GM18507 (cell line): ENCODE measurements at places on chromosomes 5 and 9.

DNA sequence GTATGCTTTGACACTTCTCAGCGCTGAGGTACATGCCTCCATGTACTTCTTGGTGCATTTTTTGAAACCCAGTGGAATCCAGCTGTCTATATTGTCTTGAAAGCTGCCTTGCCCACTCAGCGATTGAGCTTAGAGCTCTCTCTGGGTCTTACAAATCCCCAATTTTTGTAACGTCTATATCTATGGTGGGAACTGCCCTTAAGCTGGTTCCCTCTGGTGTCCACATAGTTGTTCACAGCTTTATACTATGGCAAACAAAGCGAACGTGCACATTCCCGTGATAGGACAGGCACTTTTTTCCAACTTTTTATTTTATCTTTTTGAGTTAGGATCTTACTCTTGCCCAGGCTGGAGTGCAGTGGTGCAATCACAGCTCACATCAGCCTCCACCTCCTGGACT is 20.9 kb downstream of the CDHR2 start:
- no peak for DNase-seq

GRCh38 chr5:159217236-159217635 is 7.9 kb upstream of the RNF145 start:
- no peak for DNase-seq

GRCh38 chr5:142686210-142686734 is 382 bp upstream of the FGF1 start:
- no peak for DNase-seq

DNA sequence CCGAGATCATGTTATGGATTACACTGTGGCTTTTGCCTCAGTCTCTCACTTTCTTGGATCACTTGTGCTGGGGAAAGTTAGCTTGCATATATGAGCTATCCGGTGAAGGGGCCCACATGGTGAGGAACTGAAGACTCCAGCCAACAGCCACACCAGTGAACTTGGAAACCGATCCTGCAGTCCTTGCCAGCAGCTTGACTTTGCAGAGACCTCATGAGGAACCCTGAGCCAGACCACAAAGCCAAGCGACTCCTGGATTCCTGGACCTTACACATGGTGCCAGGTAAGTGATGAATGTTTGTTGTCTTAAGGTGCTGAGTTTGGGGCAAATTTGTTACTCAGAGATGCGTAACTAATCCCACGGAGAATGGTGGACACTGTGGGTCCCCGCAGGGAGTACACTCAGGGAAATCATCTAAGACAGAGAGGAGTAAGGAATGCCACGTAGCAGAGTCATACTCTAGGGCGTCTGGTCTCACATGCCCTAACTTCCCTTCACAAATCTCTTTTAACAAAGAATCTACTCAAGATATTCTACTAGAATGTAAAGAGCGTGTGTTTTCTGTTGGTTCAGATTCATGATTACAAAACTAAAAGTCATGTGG is 76.5 kb upstream of the PJA2 start:
- DNase-seq, result no peak

- no peak for DNase-seq
Observed at GRCh38 chr5:103519550-103519949, 43.0 kb downstream of the NUDT12 start.

DNA sequence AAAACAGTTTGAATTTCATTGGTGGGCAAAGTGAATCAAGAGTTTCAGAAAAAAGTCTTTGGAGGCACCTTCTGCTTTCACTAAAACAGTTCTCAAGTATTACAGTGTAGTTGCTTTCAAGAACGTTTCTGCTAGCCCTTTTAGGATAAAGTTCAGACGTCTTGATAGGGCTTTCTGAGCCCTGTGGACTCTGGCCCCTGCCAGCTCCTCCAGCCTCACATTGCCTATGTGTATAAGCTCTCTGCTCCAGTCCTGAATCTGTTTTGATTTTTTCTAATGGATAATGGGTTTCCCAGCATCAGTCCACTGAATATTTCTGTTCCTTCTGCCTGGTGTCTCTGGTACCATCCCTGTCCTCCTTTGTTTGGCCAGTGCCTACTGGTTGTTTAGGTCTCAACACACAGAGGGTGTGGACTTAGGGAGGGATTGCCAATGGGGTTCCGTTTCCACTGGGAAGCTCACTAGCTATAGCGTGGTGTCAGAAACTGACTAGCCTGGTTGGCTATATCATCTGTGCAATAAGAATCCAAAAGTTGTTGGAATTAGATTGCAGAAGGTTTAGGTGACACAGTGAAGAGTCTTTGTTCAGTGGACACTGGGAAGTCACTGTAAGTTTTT is 26.4 kb downstream of the ARHGAP26 start:
- DNase-seq, result no peak

DNA sequence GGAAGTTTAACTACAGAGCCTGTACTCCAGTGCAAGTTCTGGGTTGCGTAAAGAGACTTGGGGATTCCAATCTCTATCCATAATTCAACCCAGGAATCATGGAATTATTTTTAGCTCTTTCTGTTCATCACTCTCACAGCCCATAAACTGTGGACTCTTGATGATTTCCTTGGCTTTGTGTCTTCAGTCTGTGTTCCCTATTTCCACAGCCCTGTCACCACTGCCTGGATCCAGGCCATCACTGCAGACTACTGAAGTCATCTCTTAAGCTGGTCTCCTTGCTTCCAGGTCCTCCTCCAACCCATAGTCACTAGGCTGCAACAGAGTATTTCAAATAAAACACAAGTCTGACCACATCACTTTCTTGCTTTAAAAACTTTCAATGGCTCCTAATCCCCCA is 211.7 kb downstream of the PLK2 start:
- no peak for DNase-seq

DNA sequence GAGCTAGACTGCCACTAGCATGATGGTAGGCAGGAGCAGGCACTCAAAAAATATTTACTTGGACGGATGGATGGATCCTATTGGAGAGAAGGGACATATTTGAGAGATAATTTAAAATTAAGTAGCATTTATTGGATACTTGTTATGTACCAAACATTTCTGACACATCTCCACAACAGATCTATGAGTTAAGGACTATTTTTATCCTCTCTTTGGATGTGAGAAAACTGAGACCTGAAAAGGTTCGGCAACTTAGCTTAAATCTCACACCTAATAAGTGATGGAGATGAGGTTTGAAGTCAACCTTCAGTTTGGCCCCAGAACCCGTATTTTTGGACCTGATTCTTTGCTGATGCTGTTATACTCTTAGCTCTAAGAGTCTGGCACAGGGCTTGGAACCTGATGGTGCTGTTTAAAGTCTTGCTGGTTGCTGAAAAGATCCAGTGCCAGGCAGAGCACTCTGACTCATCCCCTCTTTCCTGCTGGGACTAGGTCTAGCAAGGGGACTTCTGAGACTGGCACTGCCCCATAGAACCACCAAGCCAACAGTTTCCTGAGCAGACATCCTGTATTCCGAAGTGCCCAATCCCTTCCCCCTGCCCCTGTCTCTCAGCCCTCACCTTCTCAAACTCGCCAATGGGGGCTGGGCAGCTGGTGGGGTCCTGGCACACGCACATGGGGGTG is 15.6 kb downstream of the SPARC start:
- DNase-seq, result no peak

DNA sequence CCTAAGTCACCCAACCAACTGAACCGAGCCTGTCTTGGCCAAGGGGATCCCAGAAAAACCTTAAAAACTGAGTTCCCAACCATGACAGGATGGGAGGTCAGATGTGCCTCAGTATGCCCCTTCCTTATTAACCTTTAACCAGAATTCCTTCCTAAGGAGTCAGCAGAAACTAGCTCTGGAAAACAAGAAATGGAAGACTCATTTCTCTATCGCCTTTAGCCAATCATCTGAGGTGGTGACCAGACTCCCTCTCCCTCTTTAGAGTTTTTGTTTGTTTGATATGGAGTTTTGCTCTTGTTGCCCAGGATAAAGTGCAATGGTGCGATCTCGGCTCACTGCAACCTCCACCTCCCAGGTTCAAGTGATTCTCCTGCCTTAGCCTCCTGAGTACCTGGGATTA is 37.5 kb downstream of the SLC28A3 start:
- DNase-seq, result no peak

- DNase-seq, result no peak
Observed at GRCh38 chr9:8628791-8629190, 829.2 kb upstream of the DMAC1 start.
